G401 (cell line): ENCODE measurements at places on chromosomes 2 and 18.

- DNase-seq, result no peak
Measured at GRCh38 chr2:139949242-139949972, 1169.2 kb upstream of the NXPH2 start.

- DNase-seq, result peak; percentile 2
Measured at GRCh38 chr18:27750014-27750413, 426.9 kb downstream of the CDH2 start.

GRCh38 chr2:43887176-43887575, 48.4 kb downstream of the ABCG8 start:
- peak; percentile 55 for DNase-seq

GRCh38 chr18:33107511-33107910, 333.0 kb downstream of the CCDC178 start:
- DNase-seq, result no peak

- DNase-seq, result no peak
Measured at GRCh38 chr2:41948397-41948763, 99.4 kb upstream of the PKDCC start.

DNA sequence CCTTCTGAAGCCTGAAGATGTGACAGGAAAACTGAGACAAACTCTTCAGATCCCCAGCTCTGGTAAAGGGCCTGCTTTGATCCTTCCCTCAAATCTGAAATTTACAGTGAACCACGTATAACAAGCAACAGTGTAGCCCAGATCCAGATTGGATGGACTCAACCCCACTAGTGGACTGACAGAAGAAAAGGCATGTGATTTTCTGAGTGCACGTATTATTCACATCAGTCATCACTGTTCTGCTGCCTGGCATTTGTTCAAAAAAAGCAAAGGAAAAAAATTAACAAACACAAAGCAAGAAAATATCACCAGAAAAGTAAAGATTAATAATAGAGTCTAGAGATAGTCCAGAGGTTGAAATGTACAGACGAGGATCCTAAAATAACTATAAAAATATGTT, 87.6 kb downstream of the CYRIA start:
- DNase-seq, result no peak

- no peak for DNase-seq
Measured at GRCh38 chr2:42984617-42985016, 192.2 kb upstream of the HAAO start.

- DNase-seq, result no peak
Measured at GRCh38 chr2:23523373-23524260, 138.6 kb downstream of the KLHL29 start.

DNA sequence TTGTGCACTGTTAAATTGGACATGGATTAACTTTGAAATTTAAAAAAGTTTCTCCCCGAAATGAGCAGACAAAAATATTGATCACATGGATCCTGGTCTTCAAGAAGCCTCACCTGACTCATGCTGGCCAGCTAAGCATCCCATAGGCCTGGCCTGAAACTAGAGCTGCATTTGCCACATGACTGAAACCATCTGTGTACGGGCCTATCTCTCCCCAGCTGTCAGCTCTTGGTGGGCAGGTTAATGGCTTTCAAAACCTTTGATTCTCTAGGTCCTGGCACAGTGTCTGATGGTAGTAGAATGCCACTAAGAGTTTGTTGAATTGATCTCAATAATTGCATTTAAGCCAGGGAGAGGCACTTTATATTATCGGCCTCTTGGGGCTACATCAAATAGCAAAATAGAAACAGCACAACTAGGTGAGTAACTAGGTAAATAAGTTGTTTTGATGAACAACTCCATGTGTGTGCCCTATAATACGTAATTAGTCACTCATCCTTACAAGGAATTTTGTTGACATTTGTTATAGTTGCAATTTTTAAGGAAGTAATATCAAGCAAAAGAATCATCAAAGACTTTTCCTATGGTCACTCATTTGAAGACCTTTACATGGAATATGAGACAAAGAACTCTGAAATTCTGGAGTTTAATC, 251.1 kb downstream of the SP3 start:
- no peak for DNase-seq

- peak; percentile 84 for DNase-seq
Measured at GRCh38 chr2:209334188-209335017, 89.4 kb upstream of the MAP2 start.

GRCh38 chr2:7031547-7032245, 114.5 kb downstream of the RNF144A start:
- peak; percentile 98 for DNase-seq
